ENCODE measurements at places on chromosomes 12 and 14.
A peak's percentile ranks its signal among the peaks of the same experiment; 100 is the strongest.

GRCh38 chr12:20122274-20122673 lies 246.1 kb upstream of the PDE3A start:
- DNase-seq = no peak

GRCh38 chr14:61493239-61493638 lies 171.9 kb downstream of the PRKCH start:
- DNase-seq = no peak

- no peak for DNase-seq
Observed at GRCh38 chr12:71158361-71158882, 623 bp upstream of the TSPAN8 start.

- DNase-seq = no peak
Observed at GRCh38 chr14:32110548-32110896, 33.4 kb downstream of the ARHGAP5 start.

- DNase-seq = no peak
Observed at GRCh38 chr12:118586433-118586832, 210.1 kb downstream of the SUDS3 start.

GRCh38 chr12:114918535-114919233 lies 234.7 kb upstream of the TBX3 start:
- DNase-seq = no peak

- no peak for DNase-seq
Observed at GRCh38 chr14:50985124-50985858, 41.0 kb upstream of the PYGL start.

- no peak for DNase-seq
Observed at GRCh38 chr12:4535092-4535491, 3.6 kb upstream of the RAD51AP1 start.

DNA sequence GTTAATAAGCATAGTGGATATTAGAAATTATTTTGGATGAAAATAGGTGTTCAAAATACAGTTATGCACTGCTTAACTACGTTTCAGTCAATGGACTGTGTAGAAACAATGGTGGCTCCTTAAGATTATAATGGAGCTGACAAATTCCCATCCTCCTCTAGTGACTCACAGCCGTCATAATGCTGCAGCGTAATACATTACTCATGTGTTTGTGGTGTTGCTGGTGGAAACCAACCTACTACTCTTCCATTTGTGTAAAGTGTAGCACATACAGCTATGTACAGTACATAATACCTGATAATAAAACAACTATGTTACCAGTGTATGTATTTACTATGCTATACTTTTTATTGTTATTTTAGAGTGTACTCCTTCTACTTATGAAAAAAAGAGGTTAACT lies 111.2 kb upstream of the TMCC3 start:
- DNase-seq = peak; percentile 15

DNA sequence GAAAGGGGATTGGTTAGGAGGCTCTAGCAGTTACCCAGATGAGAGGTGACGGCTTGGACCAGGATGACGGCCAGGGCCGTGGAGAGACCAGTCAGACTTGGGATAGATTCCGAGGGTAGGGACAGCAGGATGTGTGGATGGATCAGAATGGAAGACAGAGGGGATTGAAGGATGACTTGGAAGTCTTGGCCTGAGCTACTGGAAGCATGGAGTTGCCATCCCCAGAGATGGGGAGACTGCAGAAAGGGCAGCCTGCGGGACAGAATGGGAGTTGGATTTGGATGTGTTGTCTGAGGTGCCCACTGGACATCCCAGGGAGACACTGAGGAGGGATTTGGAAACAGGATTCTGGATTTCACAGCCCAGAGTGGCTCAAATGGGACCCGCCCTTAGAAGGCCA lies 102.3 kb downstream of the CALM1 start:
- DNase-seq = no peak

GRCh38 chr12:52796839-52797528 lies 1.1 kb upstream of the KRT3 start:
- DNase-seq = no peak

GRCh38 chr12:121776190-121777098 lies 17.0 kb downstream of the RHOF start:
- DNase-seq = peak; percentile 95

DNA sequence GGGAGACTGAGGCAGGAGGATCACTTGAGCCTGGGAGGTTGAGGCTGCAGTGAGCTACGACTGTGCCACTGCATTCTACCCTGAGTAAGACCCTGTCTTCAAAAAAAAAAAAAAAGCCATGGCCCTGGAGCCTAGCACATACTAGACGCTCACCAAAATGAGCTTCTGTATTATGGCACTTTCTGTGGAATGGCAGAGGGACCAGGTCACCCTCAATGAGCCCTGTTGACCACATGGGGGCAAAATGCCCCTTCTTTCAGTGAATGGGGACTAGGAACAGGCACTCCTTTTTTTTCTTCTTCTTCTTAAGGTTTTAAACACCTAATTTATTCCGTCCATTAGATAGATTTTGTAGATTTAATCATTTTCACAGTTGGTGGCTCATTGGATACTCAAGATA lies 50.5 kb downstream of the FAM222A start:
- no peak for DNase-seq

- DNase-seq = no peak
Observed at GRCh38 chr12:101064721-101065120, 145.3 kb downstream of the SLC5A8 start.

DNA sequence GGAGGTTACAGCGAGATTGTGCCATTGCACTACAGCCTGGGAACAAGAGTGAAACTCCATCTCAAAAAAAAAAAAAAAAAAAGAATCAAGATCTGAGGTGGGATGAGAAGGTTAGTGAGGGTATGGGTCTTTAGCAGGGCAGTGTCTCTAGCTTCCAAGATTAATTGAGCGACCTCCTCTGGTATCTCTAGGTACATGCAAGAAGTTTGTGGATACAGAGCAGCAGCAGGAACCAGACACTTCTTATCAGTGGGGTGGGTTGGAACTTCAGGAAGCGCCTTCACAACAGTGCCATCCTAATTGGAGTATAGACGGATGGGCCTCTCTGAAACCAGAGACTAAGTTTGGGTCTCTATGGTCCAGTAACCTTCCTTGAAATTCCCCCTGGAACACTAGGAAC lies 51.9 kb upstream of the CISTR start:
- DNase-seq = no peak
